ENCODE measurements at places on chromosomes 4 and X. TPM values are rescaled to one million over a fixed set of nuclear protein-coding genes. Genes with fewer than 3 reads are reported as not detected.

MAGEA8 gene
- total RNA-seq = not detected

ZNF182 gene
- 6.0 TPM for total RNA-seq

BGN gene
- total RNA-seq = 3.4 TPM

KANTR gene
- 4.7 TPM for total RNA-seq

PLP2 gene
- total RNA-seq = 36.6 TPM

BCLAF3 gene
- total RNA-seq = 4.4 TPM

GRCh38 chr4:70515367-70516250, 2.8 kb upstream of the AMTN start:
- no peak for DNase-seq

GRCh38 chr4:115770046-115770543, 656.7 kb upstream of the NDST4 start:
- DNase-seq = no peak

DNA sequence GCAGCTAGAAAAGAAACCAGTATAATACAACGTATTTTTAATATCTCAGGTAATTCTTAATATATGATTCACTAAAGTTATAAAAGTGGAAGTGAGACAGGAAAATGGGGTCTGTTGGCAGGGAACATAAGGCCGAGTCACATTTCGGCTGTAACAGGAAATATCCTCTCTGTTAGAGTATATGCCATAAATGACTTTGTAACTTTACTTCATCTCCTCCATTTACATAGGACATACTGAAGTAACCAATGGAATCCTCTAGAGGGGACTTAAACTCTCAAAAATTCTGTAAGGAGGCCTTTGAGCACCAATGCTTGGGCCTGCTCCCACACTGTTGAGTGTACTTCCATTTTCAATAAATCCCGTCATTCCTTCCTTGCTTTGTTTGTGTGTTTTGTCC, 71.3 kb downstream of the ANKRD17 start:
- DNase-seq = no peak

DNA sequence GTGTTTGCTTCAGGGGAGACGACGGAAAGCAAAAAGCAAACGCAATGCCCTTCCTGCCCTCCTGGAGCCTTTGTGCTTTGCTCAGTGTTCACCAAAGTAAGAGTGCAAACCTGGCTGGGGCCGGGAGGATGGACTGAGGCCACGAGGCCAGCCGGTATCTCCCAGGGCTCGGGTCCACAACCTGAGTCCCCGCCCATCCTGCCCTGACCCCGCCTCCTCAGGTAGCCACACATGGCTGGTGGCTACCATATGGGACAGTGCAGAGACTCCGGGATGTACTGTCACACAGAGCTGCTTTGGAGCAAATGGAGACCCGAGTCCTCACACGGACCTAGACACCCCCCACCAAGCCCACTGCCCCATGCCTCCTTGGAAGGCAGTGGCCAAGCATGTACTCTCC, 4.8 kb downstream of the ATP2B3 start:
- DNase-seq = no peak

DNA sequence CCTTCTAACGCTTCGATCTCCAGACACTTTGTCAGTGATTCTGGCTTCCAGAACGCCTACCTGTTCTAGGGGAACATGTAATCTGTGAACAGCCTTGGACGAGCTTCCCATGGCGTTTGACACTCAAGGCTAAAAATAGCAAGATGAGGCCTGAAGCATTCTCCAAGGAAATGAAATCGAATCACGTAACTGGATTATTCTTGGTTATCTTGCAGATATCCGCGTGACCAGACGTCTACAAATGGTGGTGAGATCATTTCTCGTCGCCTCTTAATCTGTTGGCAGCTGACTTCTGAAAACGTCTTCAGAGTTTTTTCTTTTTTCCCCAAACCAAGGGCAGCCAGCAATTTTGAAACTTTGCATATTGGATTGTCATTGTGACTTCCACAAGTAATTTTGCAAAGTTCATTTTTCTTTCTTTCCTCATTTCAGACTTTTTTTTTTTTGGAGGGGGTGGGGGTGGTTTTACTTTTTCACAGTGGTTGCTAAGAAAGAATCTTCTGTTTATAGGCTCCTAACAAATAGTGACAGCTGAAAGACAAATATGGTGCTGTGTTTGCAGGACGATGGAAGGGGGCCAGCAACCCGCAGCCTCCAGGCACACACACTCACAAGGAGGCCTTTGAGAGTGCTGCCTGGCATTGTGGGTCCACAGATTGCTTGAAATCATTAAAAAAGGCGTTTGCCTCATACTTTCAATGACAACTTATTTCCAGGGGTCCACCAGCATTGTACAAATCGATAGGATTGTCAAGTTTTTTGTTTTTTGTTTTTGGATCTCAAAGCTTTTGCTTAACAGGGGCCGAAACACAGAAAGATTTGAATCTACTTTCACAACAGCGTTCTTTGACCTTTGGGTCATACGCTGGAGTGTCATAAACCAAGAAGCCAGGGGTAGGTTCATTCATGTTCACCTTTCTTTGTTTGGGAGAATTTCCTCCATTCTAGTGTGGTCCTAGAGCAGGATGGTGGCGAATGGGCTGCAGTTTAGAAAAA, 32.4 kb upstream of the PDLIM3 start:
- no peak for DNase-seq

DNA sequence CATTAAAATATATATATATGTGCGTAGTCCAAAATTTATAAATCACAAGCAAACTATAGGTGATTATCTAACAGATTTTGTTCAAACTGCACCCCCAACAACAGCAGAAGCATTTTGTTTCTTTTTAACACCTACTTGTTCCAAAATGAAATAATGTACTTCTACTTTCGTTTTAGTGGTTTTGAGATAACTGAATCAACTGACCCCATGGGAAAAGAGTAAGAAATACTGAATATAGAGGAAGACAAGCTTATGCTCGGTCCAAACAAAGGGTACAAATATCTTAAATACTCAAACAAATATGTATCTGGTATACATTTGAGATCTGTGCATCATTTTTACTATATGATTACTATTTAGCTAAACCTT, 22.4 kb downstream of the MAP7D3 start:
- DNase-seq = no peak

DNA sequence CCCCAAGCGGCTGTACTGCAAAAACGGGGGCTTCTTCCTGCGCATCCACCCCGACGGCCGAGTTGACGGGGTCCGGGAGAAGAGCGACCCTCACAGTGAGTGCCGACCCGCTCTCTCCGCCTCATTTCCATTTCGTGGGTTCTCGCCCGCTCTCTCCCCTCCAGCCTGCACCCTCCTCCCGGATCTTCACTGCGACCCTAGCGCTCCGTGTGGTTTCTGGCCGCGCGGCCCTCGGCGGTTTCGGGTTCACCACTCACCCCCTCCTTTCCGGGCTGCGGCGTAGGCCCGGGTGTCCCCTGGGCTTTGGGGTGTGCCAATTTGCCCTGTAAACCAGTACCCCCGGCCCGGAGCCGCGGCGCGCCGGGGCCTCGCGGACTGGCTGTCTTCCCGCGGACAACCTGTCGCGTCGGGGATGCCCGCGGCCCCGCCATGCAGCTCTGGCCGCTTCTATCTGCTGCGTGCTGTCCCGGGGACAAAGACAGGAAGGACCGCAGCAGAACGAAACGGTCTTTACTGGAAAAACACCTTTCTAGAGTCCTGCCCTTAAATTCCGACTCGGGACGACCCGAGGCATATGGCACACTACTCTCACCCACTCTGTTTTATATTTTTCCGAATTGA, 737 bp downstream of the FGF2 start:
- no peak for DNase-seq

- no peak for DNase-seq
These were observed 65.7 kb upstream of the PAGE1 start for GRCh38 chrX:49761481-49761880.

DNA sequence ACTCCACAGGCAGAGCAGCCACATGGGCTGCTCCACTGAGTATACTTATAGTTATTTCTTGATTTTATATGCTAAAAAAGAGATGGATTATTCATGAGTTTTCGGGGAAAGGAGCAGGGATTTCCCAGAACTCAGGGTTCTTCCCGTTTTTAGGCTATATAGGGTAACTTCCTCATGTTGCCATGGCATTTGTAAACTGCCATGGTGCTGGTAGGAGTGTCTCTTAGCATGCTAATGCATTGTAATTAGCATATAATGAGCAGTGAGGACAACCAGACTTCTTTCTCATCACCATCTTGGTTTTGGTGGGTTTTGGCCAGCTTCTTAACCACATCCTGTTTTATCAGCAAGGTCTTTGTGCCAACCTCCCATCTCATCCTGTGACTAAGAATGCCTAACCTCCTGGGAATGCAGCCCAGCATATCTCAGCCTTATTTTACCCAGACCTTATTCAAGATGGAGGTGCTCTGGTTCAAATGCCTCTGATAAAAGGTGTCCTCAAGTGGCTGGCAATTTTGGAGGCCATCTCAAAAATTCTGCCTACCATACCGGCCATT, 213.0 kb upstream of the VEGFC start:
- DNase-seq = no peak

DNA sequence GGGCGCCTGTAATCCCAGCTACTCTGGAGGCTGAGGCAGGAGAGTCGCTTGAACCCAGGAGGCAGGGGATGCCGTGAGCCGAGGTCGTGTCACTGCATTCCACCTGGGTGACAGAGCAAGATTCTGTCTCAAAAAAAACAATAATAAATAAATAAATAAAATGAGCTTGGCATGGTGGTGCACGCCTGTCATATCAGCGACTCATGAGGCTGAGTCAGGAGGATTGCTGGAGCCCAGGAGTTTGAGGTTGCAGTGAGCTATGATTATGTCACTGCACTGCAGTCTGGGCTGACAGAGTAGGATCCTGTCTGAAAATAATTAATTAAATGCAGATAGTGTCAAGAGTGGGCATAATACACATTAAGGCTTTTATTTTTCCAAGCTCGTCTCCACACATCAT, 77.5 kb downstream of the DHRSX start:
- no peak for DNase-seq

- no peak for DNase-seq
These were observed at the start of gene GYG2 for GRCh38 chrX:2828344-2828958. TSS of gene GYG2 (plus strand) at chrX:2828930. CDS start at chrX:2830189, 1,259 bp downstream.

DNA sequence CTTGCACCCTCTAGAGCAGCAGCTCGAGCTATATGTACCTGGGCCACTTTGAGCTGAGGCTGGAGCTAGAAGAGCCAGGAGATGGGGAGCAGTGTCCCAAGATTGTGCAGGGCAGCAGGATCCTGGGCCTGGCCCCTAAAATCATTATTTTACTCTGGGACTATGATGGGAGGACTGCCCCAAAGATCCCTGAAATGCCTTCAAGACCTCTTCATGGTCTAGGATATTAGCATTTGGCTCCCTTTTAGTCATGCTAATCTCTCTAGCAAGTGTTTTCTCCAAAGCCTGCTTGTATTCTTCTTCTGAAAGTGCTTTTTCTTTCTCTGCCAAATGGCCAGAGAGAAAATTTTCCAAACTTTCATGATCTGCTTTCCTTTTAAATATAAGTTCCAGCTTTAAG, 211.6 kb downstream of the PARM1 start:
- no peak for DNase-seq

DNA sequence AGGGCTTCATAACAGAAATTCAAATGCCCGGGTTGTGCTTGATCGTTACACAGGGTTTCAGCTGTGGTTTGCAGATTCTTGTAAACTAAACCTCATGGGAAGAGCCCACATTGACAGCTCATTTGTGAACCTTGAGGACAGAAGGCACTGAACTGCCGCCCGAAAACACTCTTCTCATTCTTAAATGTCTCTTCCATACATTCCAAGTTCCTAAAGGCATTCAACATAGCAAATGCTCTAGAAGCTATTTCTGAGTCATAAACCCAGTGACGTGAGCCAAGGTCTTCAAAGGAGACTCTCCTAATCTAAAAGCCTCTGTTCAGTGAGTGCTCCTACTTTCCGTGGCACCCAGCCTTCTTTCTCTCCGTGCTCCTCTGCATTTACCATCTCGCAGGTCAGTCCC, 737.8 kb upstream of the FRG1 start:
- DNase-seq = peak; percentile 6

DNA sequence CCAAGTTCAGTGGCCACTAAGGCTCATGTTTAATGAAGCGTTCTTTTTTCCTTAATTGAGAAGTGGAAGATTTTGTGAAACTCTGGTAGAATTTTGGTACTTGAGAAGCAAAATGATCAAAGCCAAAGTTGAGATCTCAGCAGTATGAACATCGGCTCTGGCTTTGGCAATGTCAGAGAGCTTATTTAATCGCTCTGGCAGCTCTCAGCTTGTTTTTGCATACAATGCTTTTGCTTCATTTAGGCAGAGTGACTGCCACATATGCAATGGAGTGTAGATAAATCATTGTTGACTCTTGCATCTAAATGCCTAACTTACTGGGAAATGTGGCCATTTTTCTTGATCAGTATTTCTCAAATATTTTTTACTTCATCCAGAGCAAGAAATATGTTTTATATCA, 135.7 kb downstream of the AASDH start:
- DNase-seq = no peak

DNA sequence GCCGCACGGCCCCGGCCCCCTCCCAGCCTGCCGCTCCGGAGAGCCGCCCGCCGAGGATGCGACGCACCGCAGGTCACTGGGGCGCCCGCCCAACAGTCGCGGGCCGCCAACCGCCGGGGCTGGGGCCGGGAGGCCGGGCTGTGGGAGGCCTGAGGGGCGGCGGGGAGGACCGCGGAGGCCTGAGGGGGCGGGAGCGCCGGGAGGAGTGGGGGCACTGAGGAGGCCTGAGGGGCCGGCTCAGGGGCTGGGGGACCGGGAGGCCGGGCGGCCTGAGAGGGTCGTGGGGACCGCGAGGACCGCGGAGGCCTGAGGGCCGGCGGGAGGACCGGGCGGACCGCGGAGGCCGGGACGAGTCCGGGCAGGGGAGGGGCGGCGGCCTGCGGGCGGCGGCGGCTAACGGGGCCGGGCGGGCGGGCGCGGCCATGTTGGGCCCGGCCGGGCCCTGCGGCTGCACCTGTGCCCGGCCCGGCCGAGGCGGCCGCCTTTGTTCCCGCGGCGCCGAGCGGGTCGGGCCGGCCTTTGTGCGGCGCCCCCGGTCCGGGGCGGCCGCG, 353 bp downstream of the NSD2 start:
- DNase-seq = no peak

DNA sequence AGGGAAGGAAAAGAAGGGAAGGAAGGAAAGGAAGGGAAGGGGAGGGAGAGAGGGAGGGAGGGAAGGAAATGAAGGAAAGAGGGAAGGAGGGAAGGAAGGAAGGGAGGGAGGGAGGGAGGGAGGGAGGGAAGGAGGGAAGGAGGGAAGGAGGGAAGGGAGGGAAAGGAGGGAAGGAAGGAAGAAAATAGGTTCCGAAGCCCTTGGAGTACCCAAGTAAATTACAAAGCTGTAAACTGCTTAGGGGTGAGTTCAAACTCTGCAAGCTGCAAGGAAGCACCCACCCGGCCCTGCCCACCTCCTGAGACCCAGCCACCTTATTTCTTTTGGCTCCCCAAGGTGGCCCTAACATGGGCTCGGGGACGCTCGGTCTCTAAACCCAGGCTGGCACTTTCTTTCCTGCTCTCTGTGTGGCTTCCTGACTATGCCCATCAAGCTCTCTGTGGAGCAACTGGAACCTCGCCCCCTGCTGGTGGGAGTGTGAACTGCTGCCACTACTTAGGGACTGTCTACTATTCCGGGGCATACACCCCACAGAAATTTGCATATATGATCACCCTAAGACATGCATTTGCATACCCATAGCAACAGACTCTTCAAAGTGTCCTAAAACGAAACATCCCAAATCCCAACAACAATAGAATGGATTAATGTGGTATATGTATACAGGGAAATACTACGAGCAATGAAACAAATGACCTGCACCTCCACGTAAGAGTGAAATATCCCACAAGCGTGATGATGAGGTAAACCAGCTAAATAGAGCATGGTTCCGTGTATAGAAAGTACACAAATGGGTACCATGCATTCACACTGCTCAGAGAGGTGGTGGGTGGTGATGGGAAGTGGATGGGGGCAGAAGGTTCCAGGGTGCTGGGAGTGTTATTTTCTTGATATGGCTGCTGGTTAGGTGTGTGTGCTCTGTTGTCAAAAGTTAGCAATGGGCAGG, 151.7 kb upstream of the TBL1X start:
- DNase-seq = peak; percentile 17

- DNase-seq = no peak
These were observed 887 bp upstream of the IL1RAPL2 start for GRCh38 chrX:104564921-104565703.

Data from thymus (tissue), 14 donors.